ENCODE measurements at places on chromosomes 2 and 18.

DNA sequence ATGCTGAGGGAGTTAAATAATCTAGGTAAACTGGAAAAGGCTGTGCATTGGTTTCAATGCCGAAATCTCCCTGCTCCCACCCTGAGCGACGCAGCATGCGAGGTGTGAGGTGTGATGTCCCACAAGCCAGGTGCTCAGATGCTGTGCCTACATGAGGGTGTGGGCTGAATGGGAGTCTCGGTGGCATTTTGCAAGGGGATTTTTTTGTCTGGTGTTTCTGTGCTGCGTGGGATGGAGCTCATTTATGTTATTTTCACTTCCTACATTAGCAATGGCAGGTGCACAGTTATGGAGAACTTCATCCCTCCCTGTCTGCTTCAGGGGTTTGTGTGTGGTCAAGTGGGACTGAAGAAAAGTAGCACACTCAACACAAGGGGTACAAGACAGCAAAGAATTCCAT, 110.2 kb upstream of the CCDC68 start:
- no peak overlapping the region for H3K27ac ChIP-seq
- no peaks in the 10 kb centered on the region for H3K27me3 ChIP-seq
- H3K4me3 ChIP-seq = no peak overlapping the region
- no peaks in the 10 kb centered on the region for H3K36me3 ChIP-seq

- H3K4me1 ChIP-seq = peaks cover 8% of the 10 kb centered on the region
- H3K27ac ChIP-seq = no peak overlapping the region
- no peak overlapping the region for H3K4me3 ChIP-seq
- H3K36me3 ChIP-seq = no peaks in the 10 kb centered on the region
- DNase-seq = no peak
- no peaks in the 10 kb centered on the region for H3K27me3 ChIP-seq
Observed at GRCh38 chr2:152071518-152071917, 27.3 kb downstream of the CACNB4 start.

- H3K27ac ChIP-seq = no peak overlapping the region
- H3K4me3 ChIP-seq = no peak overlapping the region
- H3K36me3 ChIP-seq = no peaks in the 10 kb centered on the region
- no peaks in the 10 kb centered on the region for H3K4me1 ChIP-seq
- H3K27me3 ChIP-seq = no peaks in the 10 kb centered on the region
- DNase-seq = no peak
Observed at GRCh38 chr2:53516650-53517049, 251.0 kb upstream of the CHAC2 start.

DNA sequence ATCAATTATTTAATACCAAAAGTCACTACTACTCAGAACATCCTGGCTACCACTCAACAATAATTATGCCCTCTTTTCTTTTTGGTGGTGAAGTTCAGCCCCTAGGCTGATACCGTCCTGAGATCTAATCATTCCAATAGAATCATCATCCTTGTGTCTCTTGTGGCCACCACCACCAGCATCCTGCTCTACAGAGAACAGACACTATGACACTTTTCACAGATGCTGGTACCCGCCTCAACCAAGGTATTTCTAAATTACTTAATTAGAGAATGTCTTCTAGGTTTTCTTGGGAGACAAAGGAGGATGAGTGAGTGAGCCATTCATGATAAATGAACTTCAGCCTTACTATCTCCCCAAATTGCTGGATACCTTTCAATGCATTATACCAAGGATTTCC, 60.0 kb downstream of the TDRD15 start:
- no peaks in the 10 kb centered on the region for H3K36me3 ChIP-seq
- H3K27ac ChIP-seq = no peak overlapping the region
- no peak overlapping the region for H3K4me3 ChIP-seq
- H3K27me3 ChIP-seq = no peaks in the 10 kb centered on the region

GRCh38 chr2:97645112-97645694, 659 bp upstream of the COX5B start:
- H3K27ac ChIP-seq = peak overlapping the region; percentile 94
- no peaks in the 10 kb centered on the region for H3K36me3 ChIP-seq
- peaks cover 6% of the 10 kb centered on the region for H3K4me1 ChIP-seq
- H3K27me3 ChIP-seq = no peaks in the 10 kb centered on the region
- H3K4me3 ChIP-seq = peak overlapping the region; percentile 82
- no peak for DNase-seq

DNA sequence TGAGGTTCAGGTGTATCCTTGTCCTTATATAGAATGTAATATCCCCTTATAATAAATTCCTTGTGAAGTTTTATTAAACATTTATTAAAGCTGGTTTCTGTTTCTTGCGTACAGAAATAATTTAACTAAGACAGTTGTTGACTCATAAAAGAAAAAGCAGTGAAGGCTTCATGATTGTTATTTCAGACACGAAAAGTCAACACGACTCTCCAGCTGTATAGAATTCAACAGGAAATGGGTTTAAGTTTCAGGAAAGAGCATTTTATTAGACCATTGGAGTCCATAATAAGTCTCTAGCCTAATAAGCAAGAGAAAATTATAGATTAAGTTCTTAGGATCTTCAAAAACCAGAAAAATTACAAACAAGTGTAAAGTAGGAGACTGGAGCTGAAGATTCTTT, 62.2 kb downstream of the KCNE4 start:
- no peaks in the 10 kb centered on the region for H3K27me3 ChIP-seq
- no peak overlapping the region for H3K27ac ChIP-seq
- no peaks in the 10 kb centered on the region for H3K4me1 ChIP-seq
- H3K4me3 ChIP-seq = no peak overlapping the region
- no peaks in the 10 kb centered on the region for H3K36me3 ChIP-seq

DNA sequence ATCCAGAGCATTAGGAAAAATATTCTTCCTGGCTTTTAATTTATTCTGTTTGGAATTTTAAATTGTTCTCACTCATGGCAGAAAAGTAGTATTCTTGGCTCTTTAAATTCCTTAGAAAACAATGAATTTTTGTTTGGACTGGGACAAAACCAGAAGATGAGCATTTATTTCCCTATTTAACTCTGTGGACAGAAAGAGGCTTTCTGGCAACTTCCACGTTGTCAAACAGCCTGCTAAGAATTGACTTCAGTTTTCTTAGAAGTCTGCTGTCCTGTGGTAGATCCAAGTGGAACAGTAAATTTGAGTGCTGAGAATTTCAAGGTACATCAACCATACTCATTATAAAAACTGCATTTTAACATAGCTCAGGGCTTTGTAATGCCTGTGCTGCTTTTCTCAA, 83.8 kb downstream of the MGAT5 start:
- H3K36me3 ChIP-seq = no peaks in the 10 kb centered on the region
- H3K4me1 ChIP-seq = peaks cover 4% of the 10 kb centered on the region
- no peak for DNase-seq
- H3K27me3 ChIP-seq = no peaks in the 10 kb centered on the region
- no peak overlapping the region for H3K4me3 ChIP-seq
- no peak overlapping the region for H3K27ac ChIP-seq

DNA sequence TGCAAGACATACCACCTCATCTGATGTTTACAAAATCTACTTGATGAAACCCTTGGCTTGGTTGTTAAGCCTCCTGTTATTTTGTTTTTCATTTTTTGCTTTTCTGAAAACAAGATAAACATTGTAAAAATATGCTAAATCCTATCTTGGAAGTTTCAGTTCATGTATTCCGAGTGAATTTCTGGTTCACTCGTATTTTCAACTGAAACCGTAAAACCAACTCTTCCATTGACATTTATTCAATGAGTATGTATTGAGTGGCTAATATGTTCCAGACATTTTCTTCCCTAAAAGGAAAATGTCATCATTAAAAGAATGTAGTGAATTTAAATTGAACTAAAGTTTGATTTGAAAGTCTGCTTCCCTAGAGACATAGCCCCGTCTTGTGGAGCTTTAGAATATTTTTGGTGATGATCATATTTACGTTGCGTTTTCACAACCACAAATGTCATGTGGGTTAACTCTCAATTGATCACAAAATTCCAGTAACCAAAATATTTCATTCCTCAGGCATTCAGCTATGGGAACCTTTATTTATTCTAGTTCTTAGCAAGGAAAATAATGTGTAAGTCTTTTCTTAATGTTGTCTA, 204.2 kb downstream of the MBD2 start:
- H3K4me3 ChIP-seq = no peak overlapping the region
- H3K27me3 ChIP-seq = no peaks in the 10 kb centered on the region
- no peak overlapping the region for H3K27ac ChIP-seq
- H3K4me1 ChIP-seq = no peaks in the 10 kb centered on the region
- DNase-seq = no peak
- H3K36me3 ChIP-seq = no peaks in the 10 kb centered on the region

DNA sequence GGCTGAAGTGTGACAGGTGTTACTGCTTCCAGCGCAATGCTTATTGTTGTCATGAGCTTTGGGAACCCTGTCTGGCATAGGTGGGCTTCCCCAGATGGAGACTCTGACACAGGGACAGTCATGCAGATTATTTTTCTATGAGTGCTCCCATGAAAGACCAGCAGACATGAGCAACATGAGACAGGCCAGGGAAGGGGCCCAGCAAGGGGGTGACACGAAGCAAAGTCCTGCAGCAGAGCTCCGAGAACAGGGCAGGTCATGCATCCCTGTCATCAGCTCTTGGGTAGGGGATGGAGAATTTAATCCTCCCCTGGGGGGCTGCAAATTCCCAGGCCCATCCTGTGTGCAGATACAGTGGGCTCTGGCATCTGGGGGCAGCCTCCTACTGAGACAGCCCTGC, 77.4 kb downstream of the CTAGE1 start:
- peaks cover 20% of the 10 kb centered on the region for H3K4me1 ChIP-seq
- H3K36me3 ChIP-seq = no peaks in the 10 kb centered on the region
- H3K27me3 ChIP-seq = no peaks in the 10 kb centered on the region
- H3K4me3 ChIP-seq = no peak overlapping the region
- no peak overlapping the region for H3K27ac ChIP-seq

DNA sequence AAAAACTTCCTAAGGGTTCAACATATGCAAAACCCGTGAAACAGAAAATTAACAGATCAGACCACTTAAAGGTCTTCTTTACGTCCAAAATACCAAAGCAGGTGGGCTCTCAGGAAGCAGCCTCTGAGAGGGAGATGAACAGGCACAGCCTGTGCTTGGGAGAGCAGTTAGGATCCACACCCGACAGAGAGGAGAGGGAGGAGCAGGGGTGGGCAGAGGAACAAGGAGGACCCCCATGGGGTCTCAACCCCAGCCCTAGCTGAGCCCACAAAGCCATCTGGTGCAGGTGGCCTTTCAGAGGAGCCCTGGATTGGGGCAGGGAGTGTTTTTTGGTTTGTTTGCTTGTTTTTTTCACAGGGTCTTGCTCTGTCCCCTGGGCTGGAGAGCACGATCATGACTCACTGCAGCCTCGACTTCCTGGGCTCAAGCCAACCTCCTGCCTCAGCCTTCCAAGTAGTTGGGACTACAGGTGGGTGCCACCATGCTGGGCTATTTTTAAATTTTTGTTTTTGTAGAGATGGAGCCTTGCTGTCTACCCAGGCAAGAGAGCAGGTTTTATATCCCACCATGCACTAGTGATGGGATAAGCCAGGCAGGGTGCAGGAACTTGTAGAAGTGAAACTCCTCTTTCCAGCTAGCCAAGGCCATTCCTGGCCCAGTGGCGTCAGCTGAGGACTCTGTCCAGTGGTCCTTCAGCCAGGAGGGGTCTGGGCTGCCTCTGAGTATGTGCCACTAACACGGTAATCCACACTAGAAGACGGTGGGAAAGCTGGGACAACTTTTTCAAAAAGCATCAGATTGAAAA, 154.1 kb upstream of the HDAC4 start:
- DNase-seq = no peak
- no peaks in the 10 kb centered on the region for H3K27me3 ChIP-seq
- no peaks in the 10 kb centered on the region for H3K4me1 ChIP-seq
- H3K4me3 ChIP-seq = no peak overlapping the region
- no peaks in the 10 kb centered on the region for H3K36me3 ChIP-seq

- DNase-seq = no peak
- H3K36me3 ChIP-seq = no peaks in the 10 kb centered on the region
- H3K27me3 ChIP-seq = no peaks in the 10 kb centered on the region
- no peak overlapping the region for H3K4me3 ChIP-seq
- H3K27ac ChIP-seq = no peak overlapping the region
- H3K4me1 ChIP-seq = no peaks in the 10 kb centered on the region
Observed at GRCh38 chr2:199405241-199405640, 52.5 kb downstream of the SATB2 start.

- no peaks in the 10 kb centered on the region for H3K27me3 ChIP-seq
- H3K36me3 ChIP-seq = no peaks in the 10 kb centered on the region
- DNase-seq = no peak
- H3K4me3 ChIP-seq = no peak overlapping the region
- no peak overlapping the region for H3K27ac ChIP-seq
- H3K4me1 ChIP-seq = no peaks in the 10 kb centered on the region
Observed at GRCh38 chr2:38284971-38285370, 92.1 kb downstream of the ATL2 start.

DNA sequence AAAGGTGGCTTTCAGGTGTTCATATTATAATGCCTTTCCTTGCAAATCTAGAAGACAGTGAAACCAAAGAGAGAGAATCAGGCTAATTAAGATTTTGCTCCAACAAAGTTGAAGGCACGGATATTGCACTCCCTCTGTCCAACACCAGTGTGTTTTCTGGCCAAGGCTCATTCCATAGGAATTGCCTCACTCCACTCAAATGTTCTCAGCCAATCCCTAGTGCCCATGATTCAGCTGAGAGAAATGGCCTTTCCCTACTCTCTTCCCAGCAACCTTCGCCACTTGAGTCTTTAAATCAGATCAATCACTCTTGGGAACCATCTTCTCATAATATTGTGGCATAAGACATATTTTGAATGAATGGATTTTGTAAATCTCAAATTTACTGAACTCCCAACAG, 768.2 kb upstream of the ACVR2A start:
- no peak overlapping the region for H3K4me3 ChIP-seq
- H3K27me3 ChIP-seq = no peaks in the 10 kb centered on the region
- H3K36me3 ChIP-seq = no peaks in the 10 kb centered on the region
- H3K27ac ChIP-seq = no peak overlapping the region

GRCh38 chr2:144441711-144442141, 78.2 kb downstream of the ZEB2 start:
- no peaks in the 10 kb centered on the region for H3K27me3 ChIP-seq
- no peak for DNase-seq
- peak overlapping the region; percentile 40 for H3K27ac ChIP-seq
- no peak overlapping the region for H3K4me3 ChIP-seq
- no peaks in the 10 kb centered on the region for H3K36me3 ChIP-seq

DNA sequence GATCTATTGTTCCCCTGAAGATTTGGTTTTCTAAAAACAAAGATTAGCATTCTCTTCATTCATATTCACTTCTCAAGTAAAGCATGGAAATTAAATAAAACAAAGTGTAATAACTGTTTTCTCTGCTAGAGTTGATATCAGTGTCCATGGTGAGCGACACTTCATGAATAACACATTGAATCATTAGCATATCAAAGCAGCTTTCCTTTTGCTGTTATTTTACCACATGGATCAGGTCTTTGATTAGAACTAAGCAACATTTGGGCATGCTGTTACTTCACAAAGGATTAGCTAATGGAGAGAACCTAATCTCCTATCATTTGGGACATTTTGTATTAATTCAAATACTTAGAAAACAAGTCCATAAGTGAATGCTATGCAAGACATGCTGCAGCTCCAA, 368.8 kb upstream of the CDH19 start:
- no peaks in the 10 kb centered on the region for H3K36me3 ChIP-seq
- no peak overlapping the region for H3K27ac ChIP-seq
- H3K4me3 ChIP-seq = no peak overlapping the region
- no peaks in the 10 kb centered on the region for H3K27me3 ChIP-seq
- DNase-seq = no peak
- no peaks in the 10 kb centered on the region for H3K4me1 ChIP-seq

Data from testis (tissue), 5 donors.